ENCODE measurements at places on chromosomes 12 and 14. TPM values are rescaled to one million over a fixed set of nuclear protein-coding genes. Genes with fewer than 3 reads are reported as not detected.

The ST8SIA1 gene
- total RNA-seq: 1.6 TPM

The EIF2S3B gene
- total RNA-seq: not detected

The KIF26A gene
- 7.3 TPM for total RNA-seq

The IFNG-AS1 gene
- total RNA-seq: not detected

GRCh38 chr12:83958997-83959396, 953.6 kb downstream of the SLC6A15 start:
- no peak for DNase-seq

DNA sequence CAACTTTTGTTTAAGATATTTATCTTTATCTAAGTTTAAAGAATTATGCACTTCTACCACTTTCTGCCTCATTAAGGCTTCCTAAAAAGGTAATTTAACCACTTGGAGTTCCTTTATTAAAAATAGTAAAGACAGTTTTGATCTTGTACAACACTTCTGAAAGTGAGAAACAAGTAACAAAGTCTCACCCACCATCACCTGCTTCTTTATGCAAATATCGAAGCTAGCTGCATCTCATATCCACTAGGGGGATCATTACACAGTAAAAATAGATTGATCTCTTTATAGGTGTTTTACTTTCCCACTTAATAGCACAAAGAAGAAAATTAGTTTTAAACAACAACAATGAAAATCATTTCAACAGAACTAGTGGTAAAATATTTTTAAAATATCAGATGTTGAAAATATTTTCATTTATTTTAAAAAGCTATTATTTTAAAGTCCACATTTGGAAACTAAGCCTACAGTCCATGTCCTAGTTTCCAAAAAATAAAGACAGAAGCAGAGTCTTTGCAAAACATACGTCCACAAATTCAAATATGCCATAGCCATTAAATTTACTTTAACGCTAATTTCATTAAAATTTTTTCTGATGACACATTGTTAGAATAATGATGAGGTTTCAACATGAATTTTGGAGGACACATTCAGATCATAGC, 160.0 kb upstream of the SOX5 start:
- no peak for DNase-seq

DNA sequence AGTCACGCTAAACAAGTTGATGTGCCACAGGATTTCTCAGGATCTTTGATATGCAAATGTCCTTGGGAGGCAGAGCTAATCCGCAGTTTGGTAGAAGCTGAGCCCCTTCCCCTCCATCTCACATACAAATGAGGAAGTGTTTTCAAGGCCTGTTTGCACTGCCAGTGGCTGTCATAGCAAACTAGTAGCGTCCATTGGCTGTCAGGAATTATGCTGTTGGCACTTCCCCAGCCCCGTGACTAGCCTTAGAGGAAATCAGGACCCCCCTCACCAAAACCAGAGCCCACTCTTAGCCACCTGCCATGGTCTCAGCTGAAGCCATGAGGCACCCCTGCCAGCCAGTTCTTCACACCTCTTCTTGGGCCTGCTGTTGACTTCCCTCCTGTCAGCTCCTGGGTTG, 253.9 kb downstream of the CACNA1C start:
- DNase-seq: no peak

DNA sequence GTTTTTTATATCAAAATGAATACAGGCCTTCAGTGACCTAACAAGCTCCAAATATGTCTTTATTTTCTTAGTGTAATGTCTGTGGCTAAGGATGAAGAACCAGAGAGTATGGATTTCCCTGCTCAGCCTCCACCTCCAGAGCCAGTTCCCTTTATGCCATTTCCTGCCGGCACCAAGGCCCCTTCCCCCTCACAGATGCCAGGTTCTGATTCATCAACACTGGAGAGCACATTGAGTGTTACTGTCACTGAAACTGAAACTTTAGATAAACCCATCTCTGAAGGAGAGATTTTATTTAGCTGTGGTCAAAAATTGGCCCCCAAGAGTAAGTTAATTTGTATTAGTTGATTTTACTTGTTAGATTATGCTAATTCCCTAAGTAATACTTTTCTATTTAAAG, 61.0 kb downstream of the KIAA0586 start:
- DNase-seq: no peak

DNA sequence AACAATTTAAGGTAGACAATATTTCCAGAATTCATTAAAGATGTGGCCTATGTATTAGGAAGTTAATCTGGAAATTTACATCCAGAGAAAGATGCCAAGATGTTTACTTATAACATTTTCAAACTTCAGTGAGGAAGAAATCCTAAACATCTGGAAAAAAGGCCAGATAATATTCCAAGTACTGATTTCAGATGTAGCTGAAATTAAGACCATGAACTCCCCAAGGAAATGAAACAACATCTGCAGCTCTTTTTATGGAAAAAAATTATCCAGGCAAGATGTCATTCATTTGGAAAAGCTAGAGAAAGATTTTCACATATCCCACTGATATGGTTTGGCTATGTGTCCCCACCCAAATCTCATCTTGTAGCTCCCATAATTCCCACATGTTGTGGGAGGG, 35.0 kb downstream of the GNG2 start:
- DNase-seq: no peak

The PLEKHH1 gene
- total RNA-seq: 7.4 TPM

- no peak for DNase-seq
These were observed 30.4 kb downstream of the FBXO34 start for GRCh38 chr14:55301437-55302121.

The SPIC gene
- total RNA-seq: not detected

The CHFR gene
- 37.5 TPM for total RNA-seq

DNA sequence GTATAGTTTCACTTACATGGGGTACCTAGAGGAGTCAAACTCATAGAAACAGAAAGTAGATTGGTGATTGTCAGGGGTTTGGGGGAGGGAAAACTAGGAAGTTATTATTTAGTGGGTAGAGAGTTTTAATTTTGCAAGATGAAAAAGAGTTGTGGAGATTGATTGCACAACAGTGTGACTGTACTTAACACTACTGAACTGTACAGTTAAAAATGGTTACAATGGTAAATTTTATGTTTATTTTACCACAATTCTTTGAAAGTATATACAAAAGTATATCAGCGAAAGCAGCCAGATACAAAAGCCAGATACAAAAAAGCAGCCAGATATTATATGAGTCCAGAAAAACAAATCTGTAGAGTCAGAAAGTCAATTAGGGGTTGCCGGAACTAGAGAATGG, 247.6 kb downstream of the IPO8 start:
- no peak for DNase-seq

DNA sequence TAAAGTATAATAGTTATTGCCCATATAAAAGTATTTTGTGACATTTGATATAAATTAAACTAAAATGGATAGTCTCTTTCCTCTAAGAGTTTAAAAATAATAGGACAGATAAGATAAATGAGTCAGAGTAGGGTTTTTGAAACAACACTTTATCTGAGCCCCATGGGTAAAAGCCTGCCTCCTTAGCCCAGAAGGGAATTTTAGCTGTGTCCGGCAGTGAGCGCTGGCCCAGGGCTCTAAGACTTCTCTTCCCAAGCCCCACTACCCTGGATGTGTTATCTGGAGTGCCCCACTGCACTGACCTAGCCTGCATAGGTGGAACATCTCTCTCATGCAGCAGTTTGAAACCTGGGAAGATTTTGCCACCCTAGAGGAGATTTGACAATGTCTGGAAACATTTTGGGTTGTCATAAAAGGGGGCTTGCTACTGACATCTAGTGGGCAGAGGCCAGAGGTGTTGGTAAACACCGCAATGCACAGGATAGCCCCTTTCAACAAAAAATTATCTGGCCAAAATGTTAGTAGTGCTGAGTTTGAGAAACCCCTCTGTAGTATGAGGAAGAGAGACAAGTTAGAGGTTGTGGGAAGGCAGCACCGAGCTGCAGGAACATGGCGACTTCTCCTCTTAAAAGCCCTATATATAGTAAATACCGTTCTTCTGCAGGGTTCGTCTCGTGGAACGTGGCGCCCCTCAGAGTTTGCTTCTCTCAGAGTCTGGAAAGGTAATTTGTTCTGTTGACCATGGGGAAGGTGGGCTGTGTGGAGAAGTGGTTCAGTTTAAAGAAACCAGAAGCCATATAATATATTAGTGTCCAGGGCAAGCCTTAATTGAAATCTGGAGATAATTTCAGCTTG, 29.3 kb upstream of the ATF1 start:
- no peak for DNase-seq

DNA sequence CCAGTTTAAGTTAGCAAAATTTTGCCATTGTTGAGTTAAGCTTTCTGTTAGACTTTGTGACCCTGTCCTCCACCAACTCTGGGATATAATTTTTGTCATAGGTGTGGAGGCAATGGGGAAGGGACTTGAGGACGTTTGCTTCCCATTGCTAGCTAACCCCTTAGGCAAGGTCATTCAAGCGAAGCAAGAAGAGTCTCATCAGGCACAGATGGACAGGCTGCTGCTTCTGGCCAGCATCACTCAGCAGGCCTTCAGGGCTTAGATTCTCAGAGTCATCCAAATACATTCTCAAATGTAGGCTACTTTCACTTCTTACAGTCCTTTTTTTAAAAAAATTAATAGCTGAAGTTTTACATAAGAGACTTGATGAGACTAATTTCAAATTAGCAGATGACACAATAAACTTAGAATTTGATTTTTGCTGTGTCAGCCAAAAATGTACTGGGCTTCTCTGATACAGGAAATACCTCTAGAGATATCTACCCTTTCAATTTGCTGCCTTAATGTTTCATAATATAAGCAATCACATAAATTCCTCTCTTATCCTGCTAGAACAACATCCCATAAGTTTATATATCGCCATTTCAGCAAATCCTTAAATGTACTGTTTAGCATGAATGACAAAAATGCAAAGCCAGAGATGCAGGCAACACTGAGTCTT, 875.2 kb downstream of the FLRT2 start:
- no peak for DNase-seq

The DNAJC22 gene
- not detected for total RNA-seq

- no peak for DNase-seq
These were observed 58.5 kb upstream of the TMPO start for GRCh38 chr12:98456576-98457573.

DNA sequence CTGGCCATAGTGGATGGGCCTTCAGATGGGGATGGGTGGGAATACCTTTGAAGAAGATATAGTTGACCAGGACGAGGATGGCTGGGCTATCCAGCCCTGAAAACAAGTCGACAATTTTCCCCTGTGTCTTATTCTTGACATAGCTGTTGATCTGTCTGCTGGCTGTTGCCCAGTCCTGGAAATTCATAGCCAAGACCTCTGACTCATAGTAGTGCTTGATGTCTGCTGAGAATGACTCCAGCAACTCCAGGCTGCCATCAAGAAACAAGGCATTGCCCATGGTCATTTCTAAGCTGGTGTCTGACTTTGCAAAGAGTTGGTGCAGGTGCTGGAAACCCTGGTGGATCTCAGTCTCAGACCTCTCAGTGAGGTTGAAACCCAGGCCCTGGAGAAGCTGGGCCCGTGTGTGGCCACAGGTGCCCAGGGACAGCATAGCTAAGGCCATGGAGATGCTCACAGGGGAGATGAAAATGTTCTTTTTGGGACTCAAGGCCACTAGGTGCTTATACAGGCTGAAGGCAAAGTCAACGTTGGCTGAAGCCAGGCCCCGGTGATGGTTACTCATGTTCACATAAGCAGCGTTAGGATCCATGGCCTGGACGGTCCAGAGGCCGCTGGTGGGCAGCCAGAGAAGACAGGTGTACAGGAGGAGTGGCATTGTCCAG, 9.0 kb downstream of the SERPINA6 start:
- DNase-seq: no peak

DNA sequence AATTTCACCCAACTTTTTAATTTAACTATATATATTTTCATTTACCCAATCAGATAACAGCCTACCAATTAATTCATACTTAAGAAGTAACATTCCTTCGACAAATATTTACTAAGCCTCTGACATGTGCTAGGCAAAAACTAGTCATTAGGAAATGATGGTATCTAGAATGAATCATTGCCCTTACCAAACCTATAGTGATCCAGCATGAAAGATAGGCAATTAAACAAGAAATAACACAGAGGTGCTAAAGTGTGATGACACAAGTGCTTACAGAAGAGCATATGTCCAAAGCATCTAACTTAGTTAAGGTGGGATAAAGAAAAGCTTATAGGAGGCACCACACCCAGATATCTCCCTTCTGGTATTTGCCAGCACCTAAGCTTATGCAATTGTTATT, 166.5 kb upstream of the RASSF8 start:
- DNase-seq: no peak

The ZNF268 gene
- total RNA-seq: 20.5 TPM

DNA sequence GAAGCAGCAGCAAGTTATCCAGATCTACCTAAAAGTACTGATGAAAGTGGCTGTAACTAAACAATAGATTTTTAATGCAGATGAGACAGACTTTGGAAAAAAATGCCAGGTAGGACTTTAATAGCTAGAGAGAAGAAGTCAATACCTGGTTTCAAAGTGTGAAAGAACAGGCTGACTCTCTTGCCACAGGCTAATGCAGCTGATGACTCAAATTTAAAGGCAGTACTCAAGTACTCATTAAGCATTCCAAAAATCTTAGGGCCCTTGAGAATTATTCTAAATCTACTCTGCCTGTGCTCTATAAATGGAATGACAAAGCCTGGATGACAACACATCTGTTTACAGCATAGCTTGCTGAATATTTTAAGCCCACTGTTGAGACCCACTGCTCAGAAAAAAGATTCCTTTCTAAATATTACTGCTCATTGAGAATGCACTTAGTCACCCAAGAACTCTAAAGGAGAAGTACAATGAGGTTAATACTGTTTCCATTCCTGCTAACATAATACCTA, 68.6 kb upstream of the SYT1 start:
- no peak for DNase-seq

The GAS2L3 gene
- total RNA-seq: 17.4 TPM

The AMHR2 gene
- 1.3 TPM for total RNA-seq

The PLCZ1 gene
- total RNA-seq: not detected
